ENCODE measurements at places on chromosomes 5 and 9.

- no peak for DNase-seq
Observed at GRCh38 chr5:146233441-146233840, 30.0 kb downstream of the RBM27 start.

- no peak for DNase-seq
Observed at GRCh38 chr5:6551287-6551954, 81.4 kb downstream of the NSUN2 start.

- no peak for DNase-seq
Observed at GRCh38 chr5:82332064-82332855, 54.1 kb upstream of the RPS23 start.

DNA sequence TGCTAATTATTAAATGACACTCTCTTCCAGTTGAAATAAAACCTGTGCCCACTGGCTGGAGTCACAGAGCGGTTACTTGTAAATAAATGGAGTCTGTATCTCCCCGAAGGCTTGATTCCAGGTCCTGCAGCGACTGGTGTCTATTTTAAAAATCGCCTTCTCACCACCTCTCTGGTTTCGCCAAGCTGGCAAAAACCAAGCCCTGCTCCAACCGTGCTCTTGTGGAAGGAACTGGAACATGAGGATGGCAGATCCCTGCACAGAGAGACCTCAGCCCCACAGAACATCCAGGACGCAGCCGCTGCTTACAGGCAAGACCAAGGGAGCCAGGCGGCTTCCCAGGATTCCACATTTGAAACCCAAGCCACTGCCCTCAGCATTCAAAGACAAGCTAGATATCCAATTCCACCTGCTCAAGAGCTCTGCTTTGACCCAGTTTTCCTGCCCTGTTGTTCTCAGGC is 15.0 kb downstream of the SEMA4D start:
- DNase-seq, result no peak

GRCh38 chr5:83965441-83965840 is 244.8 kb upstream of the HAPLN1 start:
- no peak for DNase-seq

DNA sequence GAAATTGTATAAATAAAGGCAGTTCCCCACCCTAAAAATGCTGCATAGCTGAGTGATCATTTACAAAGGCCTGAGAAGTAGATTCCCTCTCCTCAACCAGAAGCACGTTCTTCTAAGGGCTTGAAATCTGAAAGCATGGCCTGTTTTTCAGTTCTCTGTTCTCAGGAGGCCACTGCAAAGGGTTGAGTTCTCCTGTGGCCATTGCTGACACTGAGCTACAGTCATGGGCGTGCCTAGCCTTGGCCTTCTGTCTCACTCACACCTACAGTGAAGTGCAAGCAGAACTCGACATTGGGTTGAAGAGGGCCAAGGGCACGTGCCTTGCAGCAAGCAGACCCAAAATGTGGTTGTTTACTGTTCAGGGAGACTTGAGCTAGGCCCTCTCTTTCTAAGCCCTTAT is 276.6 kb upstream of the VLDLR start:
- DNase-seq, result no peak

DNA sequence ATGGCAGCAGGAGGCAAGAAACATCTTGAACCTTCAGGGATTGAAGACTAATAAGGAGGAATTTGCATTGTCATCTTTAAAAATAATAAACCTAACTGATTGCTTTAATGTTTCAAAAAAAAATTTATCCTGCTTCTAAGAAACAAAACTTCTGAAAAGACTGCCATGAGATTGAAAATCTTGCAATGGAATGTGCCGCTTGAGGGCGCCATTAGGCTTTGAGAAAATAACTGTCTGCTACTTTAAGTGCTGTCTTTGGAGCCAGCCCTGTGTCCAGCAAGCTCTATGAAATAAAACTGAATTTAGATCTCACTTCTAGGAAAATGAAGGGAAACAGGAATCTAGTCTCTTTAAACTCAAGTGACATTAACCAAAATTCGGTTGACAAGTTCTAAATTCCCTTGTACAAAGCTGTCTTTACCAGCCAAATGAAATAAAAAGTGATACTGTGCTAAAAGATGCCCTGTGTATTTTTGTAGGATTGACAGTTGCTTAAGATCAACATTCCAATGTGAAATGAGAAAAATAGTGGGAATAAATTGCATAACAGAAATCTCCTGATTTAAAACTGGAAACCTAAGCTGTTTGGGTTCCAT is 79.4 kb downstream of the ESM1 start:
- peak; percentile 21 for DNase-seq

DNA sequence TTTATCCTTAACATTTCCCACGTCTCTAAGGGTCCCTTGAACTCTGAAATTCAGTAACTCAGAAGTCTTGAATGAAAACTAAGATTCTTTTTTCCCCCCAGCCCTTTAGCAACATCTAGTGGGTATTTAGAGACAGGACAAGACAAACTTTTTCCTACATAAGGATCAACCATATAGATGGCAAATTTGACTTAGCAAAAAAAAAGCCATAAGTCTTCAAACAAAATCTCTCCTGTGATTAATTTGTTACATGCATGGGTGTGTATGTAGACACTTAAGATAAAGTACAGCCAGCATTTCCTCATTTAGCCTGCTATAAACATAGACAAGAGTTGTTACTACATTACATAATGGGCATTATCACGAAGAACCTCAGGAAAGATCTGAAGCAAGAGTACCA is 29.1 kb upstream of the ANKRD31 start:
- DNase-seq, result no peak

DNA sequence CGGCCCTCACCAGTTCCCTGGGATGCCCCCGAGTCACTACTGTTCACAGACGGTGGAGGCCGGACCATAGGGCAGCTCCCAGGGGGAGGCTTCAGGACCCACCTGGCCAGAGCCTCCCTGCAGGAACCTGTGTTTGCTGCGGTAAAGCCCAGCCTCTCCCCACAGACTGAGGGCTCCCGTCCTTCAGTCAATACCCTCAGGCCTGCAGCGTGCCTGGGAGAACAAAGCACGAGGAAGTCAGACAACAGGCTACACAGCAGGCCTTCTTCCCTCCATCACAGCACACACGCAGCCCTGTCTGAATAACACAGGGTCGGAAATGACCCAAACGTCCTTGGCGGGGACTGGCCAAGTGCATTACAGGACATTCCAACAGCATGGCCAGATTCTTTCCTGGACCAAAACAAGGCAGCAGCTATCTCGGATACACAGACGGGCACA is 34.4 kb downstream of the COL23A1 start:
- DNase-seq, result no peak

DNA sequence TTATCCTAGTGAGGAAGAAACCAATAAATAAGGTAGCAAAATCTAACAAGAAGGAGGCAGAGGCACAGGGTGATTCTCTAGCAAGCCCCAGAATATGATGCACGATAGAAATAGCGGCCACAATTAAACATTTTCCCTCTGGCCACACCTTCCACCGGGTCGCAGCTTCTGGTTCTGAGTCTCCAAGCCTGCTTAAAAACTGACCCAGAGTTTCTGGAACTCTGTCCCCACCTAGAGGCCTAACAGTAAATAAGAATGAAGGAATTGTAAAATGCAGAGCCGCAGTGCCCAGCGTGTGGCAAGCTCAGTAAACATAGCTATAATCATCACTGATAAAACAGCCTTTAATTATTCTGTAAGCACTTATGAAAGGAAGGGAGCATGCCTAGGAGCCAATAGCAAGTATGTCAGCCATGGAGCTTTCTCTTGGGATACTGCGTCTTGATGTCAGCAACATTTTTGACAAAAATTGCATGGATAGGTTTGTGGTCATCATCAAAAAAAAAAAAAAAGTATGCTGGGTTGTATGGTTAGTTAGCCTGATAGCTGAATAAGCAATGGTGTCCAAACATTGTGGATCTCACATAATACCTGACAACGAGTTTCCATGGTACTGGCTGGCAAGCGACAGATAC is 465.5 kb downstream of the DNAH5 start:
- peak; percentile 50 for DNase-seq

DNA sequence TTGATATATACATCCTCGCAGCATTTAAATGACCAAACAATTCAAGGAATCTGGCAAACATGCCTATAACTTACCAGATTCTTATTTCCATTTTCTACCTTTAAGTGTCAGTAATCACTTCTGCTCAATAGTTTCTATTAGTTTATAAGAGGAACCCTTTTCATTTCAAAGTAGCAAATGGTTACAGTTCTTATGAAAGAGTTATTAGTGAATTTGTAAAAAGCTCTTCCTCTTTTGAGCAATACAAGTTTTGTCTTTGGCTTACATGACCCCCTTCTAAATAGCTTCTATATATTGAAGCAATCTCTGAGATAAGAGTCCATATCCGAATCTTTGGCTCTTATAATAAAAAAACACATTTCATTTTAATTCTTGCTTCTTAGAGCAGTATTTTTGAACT is 42.0 kb downstream of the ELL2 start:
- DNase-seq, result no peak

DNA sequence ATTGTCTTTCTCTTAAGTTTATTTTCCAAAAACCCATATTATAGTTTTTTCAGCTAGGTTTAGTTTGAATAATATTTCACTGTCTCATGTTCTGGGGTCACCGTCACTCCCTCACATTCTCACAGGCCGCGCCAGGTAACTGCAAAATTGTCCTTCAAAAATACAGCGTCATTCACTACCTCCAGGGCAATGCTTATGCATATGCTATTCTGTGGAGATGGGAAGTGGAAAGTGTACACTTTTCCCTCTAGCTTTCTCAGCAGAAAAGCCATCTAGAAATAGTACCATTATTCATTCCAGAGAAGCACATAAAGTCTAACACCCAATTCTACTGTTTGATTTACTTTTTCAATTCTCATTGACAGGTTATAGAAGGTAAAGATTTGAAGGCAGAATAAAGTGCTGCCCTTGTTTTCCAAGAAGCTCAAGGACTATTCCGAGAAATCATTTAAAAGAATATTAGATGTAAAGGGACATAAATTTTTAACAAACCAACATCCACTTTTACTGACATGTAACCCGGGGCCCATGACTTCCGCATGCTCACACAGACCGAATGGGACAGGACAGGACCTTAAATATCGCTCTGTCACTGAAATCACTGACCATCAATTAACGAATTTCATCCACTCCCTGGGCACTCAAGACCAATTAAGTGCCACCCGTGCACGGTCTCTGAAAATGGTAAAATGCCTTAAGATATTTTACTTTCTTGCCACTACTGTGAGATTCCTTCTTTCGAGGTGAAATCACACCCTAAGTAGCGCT is 720 bp downstream of the NUDT12 start:
- no peak for DNase-seq

GRCh38 chr5:115709585-115709984 is 83.7 kb upstream of the TMED7 start:
- DNase-seq, result no peak
